ENCODE measurements at places on chromosomes 12 and 14.

GRCh38 chr12:99498756-99499155, 148.8 kb upstream of the GARIN6 start:
- no peak for DNase-seq

DNA sequence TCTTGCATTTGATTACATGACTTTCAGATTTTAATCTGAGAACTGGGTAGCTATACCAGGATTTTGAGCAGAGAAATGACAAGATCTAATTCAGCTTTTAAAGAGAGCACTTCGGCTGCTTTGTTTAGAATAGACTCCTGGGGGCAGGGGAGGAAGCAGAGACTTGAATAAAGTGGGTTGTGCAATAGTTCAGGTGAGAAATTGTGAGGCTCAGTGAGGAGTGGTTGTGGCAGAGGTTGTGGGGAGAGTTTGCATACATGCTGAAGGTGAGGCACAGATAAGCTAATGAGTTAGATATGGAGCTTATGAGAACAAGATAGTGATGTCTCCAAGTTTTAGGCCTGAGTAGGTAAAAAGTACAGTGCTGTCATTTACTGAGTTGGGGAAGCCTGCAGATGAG, 281.4 kb downstream of the FLRT2 start:
- DNase-seq, result no peak

GRCh38 chr14:29353513-29353912, 574.1 kb downstream of the PRKD1 start:
- DNase-seq, result no peak

DNA sequence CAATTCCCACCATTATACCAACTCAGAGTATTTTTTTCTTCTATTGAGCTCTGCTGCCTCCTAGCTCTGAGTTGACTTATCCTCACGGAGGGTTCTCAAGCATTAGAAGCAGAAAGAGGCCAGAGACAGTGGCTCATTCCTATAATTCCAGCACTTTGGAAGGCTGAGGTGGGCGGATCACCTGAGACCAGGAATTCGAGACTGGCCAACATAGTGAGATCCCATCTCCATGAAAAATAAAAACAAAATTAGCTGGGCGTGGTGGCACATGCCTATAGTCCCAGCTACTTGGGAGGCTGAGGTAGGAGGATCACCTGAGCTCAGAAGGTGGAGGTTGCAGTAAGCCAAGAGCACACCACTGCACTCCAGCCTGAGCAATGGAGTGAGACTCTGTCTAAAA, 21.0 kb downstream of the HPD start:
- DNase-seq, result no peak

GRCh38 chr14:60265163-60265562, 16.1 kb downstream of the PPM1A start:
- DNase-seq, result no peak
